Left forelimb (tissue), 1 donor: ENCODE measurements at places on chromosomes 12 and 14.

DNA sequence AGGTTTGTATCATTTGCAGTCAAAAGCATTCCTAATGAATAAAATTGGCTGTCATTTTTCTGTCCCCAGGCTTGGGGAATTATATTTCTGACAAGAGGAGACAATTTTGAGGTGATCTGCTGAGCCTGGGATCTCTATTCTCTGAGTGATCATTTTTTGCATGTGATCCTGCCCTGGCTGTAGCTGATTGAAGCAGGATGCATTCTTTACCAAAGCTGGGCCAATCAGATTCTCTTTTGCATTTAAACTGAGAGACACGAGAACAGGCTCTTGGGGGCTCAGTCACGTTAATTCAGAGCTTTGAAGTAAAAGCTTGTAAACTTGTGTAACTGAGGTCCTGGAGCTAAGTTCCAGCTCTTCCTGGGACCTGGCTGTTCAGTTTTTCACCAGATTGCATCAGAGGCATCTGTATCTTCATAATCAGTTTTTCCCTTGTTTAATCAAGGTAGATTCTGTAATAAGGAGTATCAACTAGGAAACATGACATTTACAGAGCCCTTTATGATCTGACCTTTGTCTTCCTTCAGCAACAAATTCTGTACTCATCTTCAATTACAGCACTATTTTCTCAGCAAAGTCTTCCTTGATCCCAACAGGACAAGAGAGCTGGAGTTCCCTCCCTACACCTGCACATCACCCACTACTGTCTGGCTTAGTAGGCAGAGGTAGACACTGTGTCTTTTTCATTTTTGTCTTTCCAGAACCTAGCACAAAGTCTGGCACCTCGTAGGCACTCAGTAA lies 35.0 kb upstream of the MANSC4 start:
- no peak for DNase-seq

GRCh38 chr14:90571149-90571947 lies 174.5 kb downstream of the CALM1 start:
- no peak for DNase-seq

- no peak for DNase-seq
Measured at GRCh38 chr12:685388-685787, 22.1 kb upstream of the NINJ2 start.

- DNase-seq, result no peak
Measured at GRCh38 chr12:15719230-15719629, 70.0 kb downstream of the EPS8 start.

- no peak for DNase-seq
Measured at GRCh38 chr12:65536351-65536750, 257.9 kb downstream of the MSRB3 start.

- no peak for DNase-seq
Measured at GRCh38 chr12:71436696-71437095, 2.9 kb upstream of the LGR5 start.

- no peak for DNase-seq
Measured at GRCh38 chr14:83485591-83485990, 1951.9 kb upstream of the SEL1L start.

DNA sequence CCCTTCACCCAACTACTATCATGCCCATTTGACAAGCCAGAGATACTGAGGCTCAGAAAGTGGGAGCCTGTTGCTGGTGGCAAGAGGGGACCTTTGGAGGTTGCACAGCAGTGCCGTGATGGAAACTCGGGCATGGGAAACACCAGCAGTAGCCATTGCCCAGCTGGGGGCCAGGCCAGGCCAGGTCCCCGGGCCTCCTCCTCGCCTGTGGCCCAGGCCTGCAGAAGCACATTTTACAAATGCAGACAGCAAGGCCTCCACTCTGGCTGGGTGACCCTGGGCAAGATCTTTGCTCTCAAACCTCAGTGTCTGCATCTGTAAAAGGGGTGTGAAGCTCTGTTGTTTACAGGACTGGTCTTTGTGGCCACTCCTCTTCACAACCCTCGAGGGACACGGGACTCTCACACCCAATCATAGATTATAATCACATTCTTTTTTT lies 4.5 kb upstream of the SH2B3 start:
- DNase-seq, result no peak

DNA sequence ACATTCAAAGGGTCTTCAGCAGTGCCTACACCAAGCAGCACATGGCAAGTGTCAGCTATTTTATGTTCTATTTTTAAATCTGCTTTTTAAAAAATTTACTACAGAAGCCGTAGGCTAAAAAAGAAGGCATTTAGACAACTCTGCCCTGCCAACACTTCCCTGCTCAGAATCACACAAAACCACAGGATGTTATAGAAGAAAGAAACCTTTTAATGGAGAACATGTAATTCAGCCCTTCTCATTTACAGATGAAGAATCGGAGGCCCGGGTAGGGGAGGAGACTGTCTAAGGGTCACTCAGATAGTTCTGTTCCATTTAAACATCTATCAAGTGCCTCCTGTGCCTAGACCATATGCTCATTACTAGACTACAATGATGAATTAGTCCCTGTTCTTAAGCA lies 171.8 kb upstream of the NTF3 start:
- DNase-seq, result no peak

DNA sequence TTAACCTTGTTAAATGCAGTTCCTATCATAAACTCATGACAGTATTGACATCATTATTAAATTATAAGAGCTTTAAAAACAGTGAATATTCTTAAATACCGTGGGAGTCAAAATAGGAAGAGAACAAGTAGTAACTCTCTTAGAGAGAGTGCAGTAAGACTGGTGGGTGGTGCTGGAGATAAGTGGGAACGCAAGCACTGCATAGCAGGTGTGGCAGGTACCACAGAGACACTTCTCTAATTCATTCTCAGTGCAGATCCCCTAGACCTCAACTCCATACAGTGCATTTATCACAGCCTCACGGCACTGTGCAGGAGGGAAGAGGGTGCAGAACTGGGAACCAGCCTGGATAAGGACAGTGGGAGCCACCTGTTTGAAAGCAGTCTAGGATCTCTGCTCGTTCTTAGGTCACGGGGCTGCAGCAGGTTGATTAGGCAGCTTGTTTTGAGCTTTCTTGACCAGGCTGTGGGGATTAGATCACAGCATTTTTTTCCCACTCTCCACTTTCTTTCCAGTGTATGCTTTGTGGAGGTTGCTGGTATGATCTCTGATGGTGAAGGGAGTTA lies 165.6 kb downstream of the PRKCH start:
- DNase-seq, result no peak

- DNase-seq, result no peak
Measured at GRCh38 chr14:58501214-58501816, 73.8 kb downstream of the KIAA0586 start.

DNA sequence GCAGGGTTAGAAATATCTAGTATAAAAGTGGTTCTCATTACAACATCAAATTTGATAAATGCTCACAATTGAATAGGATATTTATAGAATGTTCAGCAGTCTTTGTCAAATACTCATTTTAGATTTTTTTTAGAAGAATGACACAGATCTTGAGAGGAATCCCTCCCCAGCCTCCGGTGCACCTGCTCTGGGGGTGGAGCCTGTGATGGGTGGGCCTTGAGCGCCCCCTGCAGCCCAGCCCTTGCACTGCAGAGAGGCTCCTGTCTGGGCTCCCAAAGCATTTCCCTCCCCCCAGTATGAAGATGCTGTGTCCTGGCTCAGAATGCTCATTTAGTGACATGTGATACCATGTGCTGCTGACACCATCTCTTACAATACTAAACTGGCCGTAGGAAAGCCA lies 792.3 kb downstream of the TMEM121 start:
- no peak for DNase-seq

- DNase-seq, result no peak
Measured at GRCh38 chr12:10362828-10363657, 26.8 kb downstream of the KLRK1 start.

DNA sequence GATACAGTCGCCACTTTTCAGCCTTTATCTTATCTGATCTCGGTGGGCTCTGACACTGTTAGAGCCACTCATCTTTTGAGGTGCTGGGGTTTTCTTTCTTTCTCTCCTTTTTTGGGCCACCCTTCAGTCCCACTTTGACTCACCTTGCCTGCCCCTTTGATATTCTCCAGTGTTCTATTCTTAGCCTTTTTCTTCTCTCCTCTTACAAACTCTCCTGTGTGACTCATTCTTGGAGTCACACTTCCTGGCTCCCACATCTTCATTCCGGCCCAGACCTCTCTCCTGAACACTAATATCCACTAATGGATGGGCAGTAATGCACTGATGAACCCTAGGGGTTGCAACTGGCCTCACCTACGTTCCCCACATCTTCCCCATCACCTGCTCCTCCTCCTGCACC lies 2.2 kb upstream of the DCD start:
- DNase-seq, result no peak

- DNase-seq, result no peak
Measured at GRCh38 chr12:52342781-52343490, 21.7 kb upstream of the KRT83 start.

GRCh38 chr12:127294651-127295210 lies 972.2 kb upstream of the TMEM132C start:
- no peak for DNase-seq

DNA sequence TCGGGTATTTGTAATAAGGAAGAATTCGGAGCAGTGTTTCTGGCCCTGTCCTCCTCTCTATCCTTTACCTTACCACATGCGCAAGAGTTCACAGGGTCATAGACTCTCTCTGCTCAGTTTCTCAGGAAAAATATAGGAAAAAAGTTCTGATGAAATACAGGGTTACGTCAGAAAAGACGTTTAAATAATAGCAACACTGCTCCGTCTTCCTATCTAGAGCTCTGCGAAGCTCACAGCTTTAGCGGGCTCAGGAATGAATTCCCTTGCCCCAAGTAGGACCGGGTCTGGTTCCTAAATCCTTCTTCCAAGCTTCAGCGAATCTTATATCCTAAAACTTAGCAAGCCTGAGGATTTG lies 365 bp downstream of the CCDC59 start:
- no peak for DNase-seq

DNA sequence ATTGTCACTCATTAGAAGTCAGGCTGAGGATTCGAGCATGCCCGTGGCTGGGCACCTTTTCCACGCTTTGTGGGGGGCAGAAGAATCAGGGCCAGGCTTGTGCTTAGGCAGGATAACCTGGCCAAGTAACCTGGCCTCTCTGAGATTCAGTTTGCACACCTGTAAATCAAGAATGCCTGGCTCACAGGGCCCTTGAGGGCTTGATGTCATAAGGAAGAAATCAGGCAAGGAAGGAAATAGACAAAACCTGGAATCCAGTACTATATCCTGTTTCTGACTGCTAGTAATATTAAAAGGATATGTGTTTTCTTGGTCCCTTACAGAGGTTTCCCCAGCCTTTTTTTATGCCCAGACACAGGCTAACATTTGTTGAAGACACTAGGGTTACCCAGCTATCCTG lies 91.9 kb downstream of the SAMD4A start:
- DNase-seq, result no peak

- peak; percentile 76 for DNase-seq
Measured at GRCh38 chr12:22334410-22335100, at the start of gene ST8SIA1. ST8SIA1 (minus strand) TSS chr12:22334707; CDS start chr12:22334232, 475 bp downstream.

- DNase-seq, result no peak
Measured at GRCh38 chr12:85562765-85563164, 273.4 kb downstream of the RASSF9 start.

DNA sequence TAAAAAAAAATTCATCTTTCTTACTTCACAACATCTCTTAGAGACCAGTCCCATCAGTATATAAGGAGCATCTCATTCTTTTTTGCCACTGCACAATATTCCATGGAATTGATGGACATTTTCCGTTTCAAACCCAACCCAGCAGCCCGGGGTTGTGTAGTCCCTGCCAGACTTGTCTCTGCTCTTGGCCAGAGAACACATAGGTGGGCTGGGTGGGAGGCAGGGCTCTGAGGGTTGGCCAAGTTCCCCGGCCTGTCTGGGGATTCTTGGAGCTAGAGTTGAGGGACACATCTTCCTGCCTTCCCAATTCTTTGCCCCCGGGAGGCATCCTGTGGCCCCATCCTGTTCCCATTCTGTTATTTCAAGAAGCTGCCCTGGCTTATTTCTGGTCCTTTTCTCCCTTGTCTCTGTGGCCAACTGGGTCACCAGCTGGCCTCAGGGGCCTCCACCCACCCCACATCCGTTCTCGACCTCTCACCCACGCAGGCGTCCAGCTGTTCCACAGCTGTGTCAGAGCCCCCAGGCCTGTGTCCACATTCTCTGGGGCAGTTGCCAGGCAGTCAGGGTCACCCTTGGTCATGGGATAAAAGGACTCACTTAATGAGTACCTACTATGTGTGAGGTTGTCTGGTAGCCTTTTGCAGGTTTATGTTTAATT lies 52.0 kb upstream of the CCDC63 start:
- DNase-seq, result peak; percentile 70

GRCh38 chr12:112979041-112979680 lies 842 bp downstream of the OAS2 start:
- DNase-seq, result no peak

- no peak for DNase-seq
Measured at GRCh38 chr12:2960390-2960956, 1.3 kb downstream of the TEAD4 start.

GRCh38 chr14:67556671-67557070 lies 23.6 kb downstream of the PLEKHH1 start:
- no peak for DNase-seq

GRCh38 chr14:76537906-76538647 lies 162.1 kb downstream of the ESRRB start:
- DNase-seq, result no peak

DNA sequence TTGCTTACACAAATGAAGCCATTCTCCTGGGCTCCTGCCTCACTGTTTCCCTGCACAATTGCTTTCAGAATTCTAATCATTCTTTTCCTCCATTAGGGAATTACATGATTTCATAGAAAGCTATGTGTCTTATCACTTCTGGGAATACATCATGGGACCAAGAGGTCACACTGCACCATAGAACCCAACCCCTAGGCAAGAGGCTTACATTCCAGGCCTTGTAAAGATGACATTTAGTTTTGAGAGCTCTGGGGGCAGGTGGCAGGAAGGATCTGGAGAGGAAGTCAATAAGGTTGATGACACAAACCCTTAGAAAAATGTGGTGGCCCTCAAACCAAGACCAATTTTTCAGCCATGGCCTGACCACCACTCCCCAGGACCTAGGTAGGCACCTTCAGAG lies 57.1 kb downstream of the NUAK1 start:
- DNase-seq, result no peak

GRCh38 chr12:20368114-20368650 lies at the start of gene PDE3A:
PDE3A (plus strand) TSS chr12:20368537; CDS start chr12:20369285, 748 bp downstream.
- DNase-seq, result peak; percentile 83

DNA sequence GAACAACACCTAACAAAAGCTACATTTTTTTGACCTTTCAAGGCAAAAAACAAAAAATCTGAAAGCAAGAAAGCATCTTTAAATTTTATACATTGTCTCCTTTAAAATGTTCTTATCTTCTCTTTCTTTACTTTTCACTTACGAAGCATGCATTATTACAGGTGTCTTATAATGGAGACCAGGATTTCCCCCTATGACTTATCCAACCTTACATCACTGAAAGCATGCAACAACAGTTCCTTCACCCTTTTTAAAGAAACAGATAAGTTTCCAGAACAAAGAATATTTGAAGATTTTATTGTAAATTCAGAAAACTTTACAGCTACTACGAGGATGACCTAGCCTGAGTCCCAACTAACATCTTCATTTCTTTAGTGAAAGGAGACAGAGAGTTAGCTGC lies 277.2 kb downstream of the AKAP6 start:
- DNase-seq, result no peak

GRCh38 chr12:1655225-1655788 lies 26.3 kb downstream of the WNT5B start:
- DNase-seq, result no peak

- no peak for DNase-seq
Measured at GRCh38 chr12:121613462-121613861, 12.9 kb upstream of the ORAI1 start.

GRCh38 chr12:98594050-98594835 lies 757 bp downstream of the SLC25A3 start:
- DNase-seq, result no peak
